ENCODE measurements at places on chromosomes 13 and 19.

DNA sequence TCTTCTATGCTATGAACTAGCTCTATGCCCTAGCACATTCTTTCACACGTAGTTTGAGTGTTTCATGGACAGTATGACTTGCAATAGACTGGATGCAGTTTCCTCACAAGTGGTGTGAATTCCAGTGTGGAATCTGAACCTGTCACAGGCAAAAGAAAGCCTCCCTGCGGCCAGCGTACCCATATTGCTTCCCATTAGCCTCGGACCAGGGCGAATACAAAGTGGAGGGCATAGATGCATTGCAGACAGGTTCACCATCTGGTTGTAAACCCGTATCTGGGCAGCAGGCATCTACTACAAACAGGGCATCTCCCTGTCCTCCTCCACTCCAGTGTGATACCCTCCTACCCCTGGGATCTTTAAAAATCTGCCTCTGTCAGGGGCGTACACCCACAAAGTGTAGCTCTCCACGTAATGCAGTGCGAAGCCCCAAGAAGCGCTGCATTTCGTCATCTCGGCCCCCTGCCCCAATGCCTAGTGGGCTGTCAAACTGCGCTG, 1.4 kb upstream of the CIC start:
- DNase-seq, result no peak

DNA sequence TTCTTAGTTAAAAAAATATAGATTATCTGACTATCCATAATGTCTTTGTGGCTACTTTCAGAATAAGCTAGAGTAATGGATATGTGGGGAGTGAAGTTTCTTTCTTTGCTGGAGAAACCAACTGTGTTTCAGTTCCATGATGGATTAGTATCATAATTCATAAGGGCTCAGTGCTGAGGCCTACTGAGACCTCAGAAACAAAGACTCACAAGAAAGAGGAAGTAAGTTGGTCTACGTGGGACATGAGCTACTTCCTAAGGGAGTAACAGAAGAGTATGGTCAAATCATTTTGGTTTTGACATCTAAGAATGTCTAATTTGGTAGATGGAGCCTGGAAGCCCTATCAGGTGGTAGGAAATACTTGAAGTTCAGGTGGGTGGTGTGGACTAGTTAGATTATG, 99.0 kb upstream of the HTR2A start:
- no peak for DNase-seq

DNA sequence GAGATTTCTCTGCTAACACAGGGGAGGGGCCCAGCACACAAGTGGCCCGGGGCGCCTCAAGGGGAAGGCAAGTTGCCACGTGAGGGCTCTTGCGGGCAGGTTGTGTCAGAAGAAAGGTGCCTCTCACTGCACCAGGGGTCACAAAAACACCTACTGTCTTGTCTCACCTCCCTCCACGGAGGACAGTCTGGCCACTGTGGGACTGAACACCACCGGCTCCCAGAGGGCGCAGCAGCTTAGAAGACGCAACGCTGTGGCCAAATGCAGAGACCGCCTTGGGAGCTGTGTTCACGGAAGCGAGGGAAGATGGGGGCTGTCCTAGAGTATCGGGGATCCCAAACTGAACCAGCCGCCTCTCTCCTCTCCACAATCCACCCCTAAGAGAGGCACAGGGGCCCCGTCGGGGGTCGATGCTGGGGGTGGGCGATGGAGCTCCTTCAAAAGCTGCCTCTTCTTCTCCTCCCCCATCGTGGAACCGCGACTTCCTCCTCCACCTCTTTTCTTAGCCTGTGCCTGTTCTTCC, 177.5 kb downstream of the FOXO1 start:
- DNase-seq, result no peak

GRCh38 chr19:757811-758668, 7.1 kb downstream of the MISP start:
- DNase-seq, result no peak

- DNase-seq, result peak; percentile 40
These were observed 350.7 kb downstream of the LMO7 start for GRCh38 chr13:75986818-75987217.

DNA sequence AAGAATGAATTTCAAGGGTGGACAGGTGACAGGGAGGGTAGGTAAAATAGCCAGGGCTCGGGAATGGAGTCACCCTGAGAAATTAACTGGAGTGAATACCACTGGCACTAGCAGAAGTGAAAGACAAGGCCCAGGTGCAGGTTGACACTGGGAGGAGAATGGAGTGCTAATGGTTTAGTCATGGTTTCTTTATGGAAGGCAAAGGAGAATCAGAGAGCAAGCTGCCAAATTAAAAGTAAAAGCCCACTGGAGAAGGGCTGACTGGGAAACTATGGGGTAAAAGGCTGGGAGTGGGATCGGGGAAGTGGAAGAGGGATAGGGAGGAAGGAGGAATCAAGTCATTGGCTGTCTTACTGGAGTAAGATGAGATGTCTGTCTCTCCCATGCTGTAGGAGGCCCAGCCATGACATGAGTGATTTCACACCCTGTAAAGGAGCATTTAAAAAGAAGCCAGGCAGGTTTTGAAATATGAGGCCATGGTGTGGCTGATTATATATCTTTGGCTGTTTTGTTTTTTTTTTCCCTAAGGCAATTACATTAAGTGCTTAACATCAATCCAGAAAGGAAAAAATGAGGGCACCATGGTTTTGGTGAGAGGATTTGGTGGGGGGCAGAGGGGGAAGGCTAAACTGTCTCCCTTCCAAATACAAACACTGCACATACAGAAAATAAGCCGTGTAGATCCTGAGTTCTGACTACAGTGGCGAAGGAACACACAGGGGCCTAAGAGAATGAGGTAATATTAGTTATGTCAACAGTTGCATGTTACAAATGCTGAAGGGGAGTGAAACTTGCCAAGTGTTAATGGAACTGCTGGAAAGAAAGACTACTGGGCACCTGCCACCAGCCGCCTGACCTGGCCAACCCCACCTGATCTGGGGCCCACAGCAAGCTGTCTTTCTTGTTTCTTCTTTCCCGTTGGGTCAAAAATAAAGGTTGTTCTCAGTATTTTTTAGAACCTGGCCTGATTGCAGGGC, 183.5 kb upstream of the TSC22D1 start:
- no peak for DNase-seq

DNA sequence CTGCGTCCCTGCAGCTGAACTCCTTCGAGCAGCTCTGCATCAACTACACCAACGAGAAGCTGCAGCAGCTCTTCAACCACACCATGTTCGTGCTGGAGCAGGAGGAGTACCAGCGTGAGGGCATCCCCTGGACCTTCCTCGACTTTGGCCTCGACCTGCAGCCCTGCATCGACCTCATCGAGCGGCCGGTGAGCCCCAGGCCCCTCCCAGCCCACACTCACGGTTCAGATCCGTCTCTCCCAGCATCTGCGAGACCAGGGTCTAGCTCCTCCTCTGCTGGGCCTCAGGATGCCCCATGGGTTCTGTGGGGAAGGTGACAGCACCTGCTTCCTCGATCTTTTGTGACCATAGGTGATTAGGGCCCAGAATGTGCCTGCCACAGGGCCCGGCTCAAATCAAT, 46.2 kb downstream of the MYH14 start:
- DNase-seq, result no peak

- DNase-seq, result peak; percentile 26
These were observed 277.8 kb downstream of the FOXO1 start for GRCh38 chr13:40388617-40389016.

- no peak for DNase-seq
These were observed 883.4 kb upstream of the SPRY2 start for GRCh38 chr13:81224209-81224833.

GRCh38 chr13:60754211-60755090, 357.4 kb downstream of the TDRD3 start:
- DNase-seq, result no peak

- no peak for DNase-seq
These were observed 33.4 kb downstream of the CAB39L start for GRCh38 chr13:49410477-49410876.

DNA sequence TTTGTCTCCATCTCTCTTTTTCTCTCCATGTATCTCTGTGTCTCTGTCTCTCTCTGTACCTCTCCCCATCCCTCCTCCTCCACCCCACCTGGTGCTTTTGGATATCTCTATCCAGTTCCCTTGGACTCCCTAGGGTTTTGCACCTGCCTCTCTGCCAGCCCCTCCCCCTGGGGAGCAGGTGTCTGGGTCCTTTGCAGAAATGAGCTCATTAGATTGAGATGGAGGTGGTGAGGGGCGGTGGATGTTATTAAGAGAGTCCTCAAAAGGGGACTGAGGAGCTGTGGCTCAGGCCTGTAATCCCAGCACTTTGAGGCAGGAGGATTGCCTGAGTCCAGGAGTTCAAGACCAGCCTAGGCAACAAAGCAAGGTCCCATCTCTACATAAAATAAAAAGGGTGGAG, 2.1 kb downstream of the KCNN4 start:
- no peak for DNase-seq

- DNase-seq, result peak; percentile 41
These were observed 102.8 kb downstream of the STARD13 start for GRCh38 chr13:33182729-33183128.

DNA sequence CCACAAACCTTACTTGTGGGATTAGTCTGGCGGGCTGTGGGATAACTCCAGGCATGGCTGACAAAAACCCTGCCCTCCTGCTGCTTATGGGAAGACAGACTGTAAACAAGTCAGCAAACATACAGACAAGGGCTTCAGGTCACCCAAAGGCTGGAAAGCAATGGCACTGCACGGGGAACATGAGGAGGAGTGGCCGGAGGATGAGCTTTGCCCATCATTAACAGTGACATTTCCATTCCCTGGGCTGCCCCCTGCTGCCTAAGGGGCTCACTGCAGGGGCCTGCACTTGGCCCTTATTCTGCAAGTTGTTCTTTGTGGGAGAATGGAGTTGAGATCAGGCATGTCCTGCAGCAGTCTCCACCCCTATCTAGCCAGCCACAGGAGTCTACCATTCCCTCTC, 91.3 kb downstream of the UQCRFS1 start:
- peak; percentile 34 for DNase-seq

DNA sequence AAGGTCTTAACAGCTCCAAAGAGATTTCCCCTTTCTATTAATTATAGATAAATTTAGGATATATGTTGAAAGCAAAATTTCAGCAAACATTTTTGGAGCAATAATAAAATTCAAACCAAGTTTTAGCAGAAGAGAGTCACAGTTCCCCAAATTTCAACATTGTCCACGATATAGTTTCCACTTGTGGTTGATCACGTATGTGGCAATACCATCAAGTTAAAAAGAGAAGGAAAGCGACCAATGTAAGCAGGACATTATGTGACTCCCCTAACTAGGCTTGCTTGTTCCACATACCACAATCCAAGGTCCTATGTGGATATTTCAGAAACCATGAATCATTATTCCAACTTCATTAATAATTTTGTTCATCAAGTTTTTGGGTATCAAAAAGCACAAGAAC, 52.8 kb downstream of the ELF1 start:
- no peak for DNase-seq
